ENCODE measurements at places on chromosomes 4 and X.

- DNase-seq, result no peak
Measured at GRCh38 chr4:52824603-52825459, 37.3 kb upstream of the RASL11B start.

- no peak for DNase-seq
Measured at GRCh38 chr4:18342847-18343246, 321.3 kb upstream of the LCORL start.

GRCh38 chrX:46713672-46714490, 45.0 kb downstream of the SLC9A7 start:
- no peak for DNase-seq

DNA sequence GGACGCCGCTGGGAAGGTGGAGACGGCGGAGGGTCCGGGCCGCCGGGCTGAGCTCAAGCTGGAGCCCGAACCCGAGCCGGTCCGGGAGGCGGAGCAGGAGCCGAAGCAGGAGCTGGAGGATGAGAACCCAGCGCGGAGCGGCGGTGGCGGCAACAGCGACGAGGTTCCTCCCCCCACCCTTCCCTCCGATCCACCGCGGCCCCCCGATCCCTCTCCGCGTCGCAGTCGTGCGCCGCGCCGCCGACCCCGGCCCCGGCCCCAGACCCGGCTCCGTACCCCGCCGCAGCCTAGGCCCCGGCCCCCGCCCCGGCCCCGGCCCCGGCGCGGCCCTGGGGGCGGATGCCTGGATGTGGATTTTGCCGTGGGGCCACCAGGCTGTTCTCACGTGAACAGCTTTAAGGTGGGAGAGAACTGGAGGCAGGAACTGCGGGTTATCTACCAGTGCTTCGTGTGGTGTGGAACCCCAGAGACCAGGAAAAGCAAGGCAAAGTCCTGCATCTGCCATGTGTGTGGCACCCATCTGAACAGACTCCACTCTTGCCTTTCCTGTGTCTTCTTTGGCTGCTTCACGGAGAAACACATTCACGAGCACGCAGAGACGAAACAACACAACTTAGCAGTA, 483 bp downstream of the USP27X start:
- DNase-seq, result no peak

DNA sequence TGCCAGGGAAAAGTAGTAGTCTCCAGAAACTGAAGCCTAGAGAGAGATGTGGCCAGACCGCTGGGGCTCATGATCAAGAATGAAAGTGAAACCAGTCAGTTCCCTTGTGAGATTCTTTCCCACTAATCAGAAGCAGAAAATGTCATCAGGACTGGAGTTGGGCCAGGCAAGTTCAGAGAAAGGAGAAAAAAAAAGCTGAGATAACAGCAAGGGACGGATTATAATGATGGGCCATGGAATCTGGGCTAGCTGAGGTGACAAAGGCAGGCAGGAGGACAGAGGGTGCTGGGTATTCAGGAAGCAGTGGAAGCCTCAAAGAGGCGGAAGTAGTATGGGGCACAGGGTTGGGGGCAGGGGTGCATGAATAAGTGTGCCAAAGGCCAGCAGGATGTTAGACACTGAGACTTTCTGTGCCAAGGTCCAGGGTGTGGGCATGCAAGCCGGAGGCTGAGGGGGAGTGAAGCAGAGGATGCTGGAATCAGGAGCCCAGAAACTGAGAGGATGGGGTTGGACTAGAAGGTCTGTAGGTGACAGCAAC, 2.5 kb downstream of the CXorf38 start:
- peak; percentile 54 for DNase-seq

DNA sequence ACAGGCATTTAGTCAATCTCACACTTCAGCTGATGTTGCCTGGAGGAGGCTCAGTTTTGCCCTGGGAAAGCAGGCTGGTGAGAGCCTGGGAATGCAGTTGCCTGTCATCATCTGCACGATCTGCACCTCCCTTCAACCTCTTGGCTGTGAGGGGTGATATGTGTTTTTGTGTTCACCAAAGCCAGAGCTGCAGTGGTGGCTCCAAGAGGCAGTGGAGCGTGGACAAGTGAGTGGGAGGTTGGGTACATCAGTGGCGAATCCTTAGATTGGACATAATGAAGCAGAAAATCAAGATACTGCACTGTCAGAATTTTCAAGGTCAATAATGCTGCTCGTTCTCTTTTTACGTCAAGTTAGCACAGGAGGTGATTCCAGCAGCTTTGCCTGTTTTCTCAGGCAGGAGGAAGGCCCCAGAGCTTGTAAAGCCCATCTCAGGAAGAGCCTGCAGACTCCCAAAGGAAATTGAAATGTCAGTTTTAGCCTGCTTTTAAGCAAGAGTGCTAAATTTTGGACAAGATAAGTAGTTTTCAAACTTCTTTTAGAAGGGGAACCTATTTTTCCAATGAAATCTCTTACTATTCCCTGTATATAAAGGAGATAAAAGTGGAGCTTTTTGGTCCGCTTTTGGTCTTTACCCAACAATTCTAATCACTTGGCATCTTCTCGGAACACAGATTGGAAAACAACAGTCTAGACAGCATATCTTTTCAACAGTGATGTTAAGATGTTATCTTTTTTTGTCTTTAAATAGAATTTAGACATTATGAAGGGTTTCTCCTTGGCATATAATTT, 92.8 kb downstream of the FRAS1 start:
- DNase-seq, result no peak

DNA sequence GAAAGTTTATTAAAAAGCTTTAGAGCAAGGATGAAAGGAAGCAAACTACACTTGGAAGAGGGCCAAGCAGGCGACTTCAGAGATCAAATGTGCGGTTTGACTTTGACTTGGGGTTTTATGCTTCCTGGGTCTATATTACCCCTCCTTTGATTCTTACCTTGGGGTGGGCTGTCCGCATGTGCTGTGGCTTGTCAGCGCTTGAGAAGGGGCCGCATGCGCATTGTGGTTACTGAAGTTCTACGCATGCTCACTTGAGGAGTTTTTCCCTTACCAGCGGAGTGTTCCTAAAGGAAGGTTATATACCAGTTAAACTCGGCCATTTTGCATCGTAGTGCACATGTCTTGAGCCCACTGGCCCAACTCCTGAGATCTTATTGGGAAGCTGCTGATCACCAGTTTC, 9.9 kb downstream of the ZNF157 start:
- DNase-seq, result peak; percentile 38

- DNase-seq, result no peak
Measured at GRCh38 chrX:21875013-21875412, 19.2 kb downstream of the YY2 start.

DNA sequence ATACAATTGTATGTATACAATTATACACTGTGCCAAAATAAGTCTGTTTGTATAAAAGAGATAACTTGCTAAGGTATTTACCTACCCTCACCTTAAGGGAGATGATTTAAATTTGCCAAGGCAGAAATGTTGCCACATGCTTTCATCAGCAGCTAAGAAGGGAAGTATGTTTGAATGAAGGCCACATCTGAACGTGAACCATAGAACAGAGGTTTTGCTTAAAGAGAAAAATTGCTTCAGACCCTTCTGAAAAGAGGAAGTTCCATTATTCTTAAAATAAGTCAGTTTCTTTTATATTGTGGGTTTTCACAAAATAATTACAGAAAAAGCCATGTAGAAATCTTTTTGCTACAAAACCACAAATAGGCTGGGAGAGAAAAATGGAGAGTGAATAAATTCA, 621.5 kb upstream of the HTR2C start:
- no peak for DNase-seq

GRCh38 chr4:5212255-5213013, 161.2 kb downstream of the STK32B start:
- DNase-seq, result no peak

DNA sequence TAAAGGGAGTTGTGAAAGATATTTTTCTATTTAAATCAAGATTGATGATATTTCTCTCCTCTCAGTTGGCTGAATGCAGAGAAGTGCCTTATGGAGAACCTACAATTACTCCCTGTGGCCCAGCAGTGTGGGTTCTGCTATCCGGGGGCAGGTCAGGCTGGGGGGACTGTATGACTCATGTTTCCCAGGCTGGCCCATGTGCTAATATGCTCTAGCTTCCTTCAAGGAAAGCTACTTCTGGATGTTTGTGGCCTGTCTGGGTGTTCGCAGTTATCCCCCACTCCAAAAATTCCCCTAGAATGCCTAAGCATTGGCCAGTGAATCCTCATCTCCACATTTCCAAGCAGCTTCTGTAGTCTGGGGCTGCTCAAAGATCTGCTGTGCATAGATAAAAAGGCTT, 58.9 kb upstream of the SPP1 start:
- DNase-seq, result no peak

GRCh38 chr4:180578175-180578574, 1665.0 kb upstream of the TENM3 start:
- no peak for DNase-seq

GRCh38 chr4:170047771-170048354, 21.7 kb upstream of the MFAP3L start:
- no peak for DNase-seq

- no peak for DNase-seq
Measured at GRCh38 chrX:18938710-18939109, 45.2 kb downstream of the PHKA2 start.

DNA sequence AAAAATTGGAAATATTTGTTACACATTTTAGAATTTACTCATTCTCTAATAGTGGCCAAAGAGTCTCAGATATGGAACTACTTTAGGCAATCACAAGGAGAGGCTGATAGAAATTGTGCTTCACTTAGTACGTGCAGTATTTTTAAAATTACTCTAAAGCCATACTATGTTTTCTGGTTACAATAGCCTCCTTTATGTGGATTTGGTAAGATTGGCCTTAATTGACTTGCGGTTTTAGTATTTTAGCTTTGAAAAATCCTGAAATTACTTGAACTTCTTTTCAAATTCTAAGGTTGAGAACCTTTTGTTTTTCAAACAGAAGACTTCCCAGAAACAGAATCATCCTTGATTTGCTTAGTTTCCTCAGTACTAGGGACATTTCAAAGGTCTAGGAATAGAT, 215.2 kb downstream of the SLC4A4 start:
- no peak for DNase-seq

- no peak for DNase-seq
Measured at GRCh38 chr4:59127006-59127405, 2016.8 kb upstream of the IGFBP7 start.

GRCh38 chr4:121714548-121714947, 17.8 kb upstream of the ANXA5 start:
- no peak for DNase-seq

DNA sequence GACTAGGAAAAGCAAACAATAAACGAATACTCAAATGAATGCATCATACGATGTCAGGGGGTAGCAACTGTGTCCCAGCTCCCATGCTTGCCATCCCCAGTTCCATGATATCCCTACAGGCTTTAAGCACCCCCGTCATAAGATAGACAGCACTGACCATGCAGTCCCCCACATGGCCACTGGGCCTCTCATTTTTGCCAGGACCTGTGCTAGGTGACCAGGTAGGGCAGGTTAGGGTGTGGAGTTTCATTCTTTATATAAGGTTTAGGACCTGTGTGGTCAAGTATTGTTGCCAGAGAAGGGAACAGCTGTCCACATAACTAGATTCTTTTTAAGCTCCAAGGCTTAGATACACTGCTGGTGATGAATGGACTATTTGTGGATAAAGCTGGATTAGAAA, 9.7 kb downstream of the PPEF2 start:
- no peak for DNase-seq

- DNase-seq, result no peak
Measured at GRCh38 chr4:74297539-74297938, 10.7 kb upstream of the EPGN start.

GRCh38 chr4:36326476-36327029, 45.1 kb downstream of the DTHD1 start:
- no peak for DNase-seq

GRCh38 chr4:88819818-88820697, 122.4 kb upstream of the NAP1L5 start:
- no peak for DNase-seq

- no peak for DNase-seq
Measured at GRCh38 chrX:97119474-97120109, 235.9 kb downstream of the RPA4 start.

- DNase-seq, result no peak
Measured at GRCh38 chr4:27966664-27967063, 1106.0 kb downstream of the STIM2 start.

DNA sequence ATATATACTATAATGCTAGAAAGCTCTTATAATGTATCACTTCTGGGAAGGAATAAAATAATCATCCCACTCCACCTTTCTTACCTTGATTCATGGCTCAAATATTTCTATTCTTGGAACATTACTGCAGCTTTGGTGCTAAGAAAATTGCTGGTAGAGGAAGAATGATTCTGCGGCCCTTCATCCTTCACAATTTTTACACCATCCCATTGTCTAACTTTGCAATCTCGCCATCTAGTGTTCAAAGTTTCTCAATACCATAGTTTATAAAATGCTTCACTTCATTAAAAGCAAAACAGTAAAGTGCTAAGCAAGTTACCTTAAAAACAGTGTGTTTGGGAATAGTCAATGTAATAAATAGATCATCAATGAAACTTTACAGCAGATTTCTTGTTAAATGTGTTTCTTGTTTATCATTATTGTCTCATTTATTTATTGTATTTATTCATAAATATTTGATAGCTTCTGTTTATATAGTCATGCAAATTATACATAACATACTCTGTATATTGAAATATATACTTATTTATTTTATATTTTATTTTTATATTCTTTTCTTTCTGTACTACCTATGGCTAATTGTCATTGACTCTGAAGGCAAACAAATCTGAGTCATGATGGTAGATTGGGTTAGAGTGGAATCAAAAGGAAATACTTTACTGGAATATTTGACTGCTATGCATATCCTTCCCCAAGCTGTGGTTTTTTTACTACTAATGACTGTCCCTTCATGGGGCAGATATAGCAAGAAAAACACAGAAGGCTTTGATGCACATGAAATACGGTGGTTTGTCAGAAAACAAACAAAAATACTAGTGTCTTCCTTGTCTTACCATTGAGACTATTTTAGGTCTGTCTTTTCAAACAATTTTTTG, 390.7 kb downstream of the MAPK10 start:
- DNase-seq, result no peak

- DNase-seq, result no peak
Measured at GRCh38 chr4:171087089-171087488, 726.1 kb upstream of the GALNTL6 start.

- no peak for DNase-seq
Measured at GRCh38 chr4:184812651-184813181, 13.1 kb downstream of the ACSL1 start.

DNA sequence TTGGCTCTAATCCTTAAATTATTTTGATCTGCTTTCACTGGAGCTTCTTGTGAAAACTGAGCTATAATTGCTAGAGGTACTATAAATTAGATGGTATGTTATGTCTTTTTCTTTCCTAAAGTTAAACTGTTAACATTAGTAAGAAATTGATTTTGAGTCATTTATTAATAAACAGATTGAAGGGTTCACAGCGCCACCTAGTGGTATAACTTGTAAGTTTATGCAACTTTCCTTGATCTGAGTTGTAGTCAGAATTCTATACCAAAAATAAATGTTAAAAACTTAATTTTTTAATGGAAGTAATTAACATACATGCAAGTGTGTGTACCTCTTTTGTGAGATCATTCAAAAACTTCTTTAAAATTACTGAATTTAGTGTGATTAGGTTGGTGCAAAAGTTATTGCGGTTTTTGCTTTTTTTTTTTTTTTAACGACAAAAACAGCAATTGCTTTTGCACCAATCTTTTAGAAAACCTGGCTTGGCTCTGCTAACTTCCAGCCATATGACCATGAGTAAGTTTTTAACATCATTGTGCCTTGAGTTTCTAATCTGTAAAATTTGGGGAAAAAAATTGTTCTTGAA, 151.5 kb downstream of the CENPC start:
- DNase-seq, result no peak

- DNase-seq, result no peak
Measured at GRCh38 chr4:112112590-112113170, 32.6 kb upstream of the FAM241A start.

Data from left lobe of liver (tissue), 2 donors.